ENCODE measurements at places on chromosomes 4 and X.

DNA sequence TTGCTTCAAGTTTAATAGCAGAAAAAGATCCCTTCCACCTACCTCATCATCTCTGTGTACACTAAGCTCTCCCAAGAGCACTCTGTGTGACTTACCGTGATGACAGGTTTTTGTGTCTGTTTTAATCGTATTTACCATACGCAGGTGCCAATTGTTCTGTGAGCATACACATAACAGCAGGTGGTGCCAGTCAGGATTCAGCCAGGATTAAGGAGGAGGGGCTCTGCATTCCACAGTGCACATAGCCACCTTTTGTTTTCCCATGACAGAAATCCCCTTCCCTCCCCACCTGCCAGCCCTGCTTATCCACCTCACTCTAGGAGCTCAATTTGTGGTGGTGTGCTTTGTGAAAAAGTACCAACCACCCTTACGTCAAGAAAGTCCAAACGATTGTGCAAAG is 14.8 kb downstream of the ANK2 start:
- peak; percentile 59 for DNase-seq

- DNase-seq, result no peak
Observed at GRCh38 chrX:39619182-39620009, 478.4 kb downstream of the BCOR start.

DNA sequence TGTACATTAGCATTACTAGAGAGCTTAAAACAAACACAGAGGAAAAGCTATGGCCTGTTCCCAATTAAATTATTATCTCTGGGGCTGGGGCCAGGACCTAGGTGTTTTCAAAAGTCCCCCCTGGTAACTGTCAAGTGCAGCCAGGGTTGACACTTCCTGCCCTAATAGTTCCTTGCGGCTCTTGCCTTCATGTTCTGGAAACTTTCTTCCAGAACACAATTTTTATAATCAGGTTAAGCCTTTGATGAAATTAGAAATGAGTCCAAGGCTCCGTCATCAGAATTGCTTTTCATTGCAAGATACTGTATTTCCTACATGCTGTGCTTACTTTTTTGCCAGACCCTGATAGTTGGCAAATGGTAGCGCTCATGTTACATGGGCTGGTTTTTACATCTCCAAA is 229.6 kb downstream of the UNC5C start:
- DNase-seq, result no peak

DNA sequence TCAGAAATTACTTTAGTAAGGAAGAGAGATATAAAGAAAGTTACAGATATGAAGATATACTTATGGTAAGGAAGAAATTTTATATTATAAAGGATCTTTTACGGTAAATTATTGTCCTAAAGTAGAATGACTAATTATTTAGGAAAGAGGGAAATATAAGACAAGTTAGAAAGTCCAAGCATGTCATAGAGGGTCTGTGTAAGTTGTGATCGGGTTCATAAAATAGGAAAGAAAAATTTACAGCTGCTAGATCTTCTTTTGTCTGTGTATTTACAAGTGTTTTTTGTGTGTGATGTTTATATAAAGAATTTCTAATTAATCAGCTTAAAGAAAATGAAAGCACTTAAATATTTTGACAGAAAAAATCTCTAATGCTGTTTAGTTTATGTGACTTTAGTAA is 1054.9 kb upstream of the DIAPH2 start:
- peak; percentile 1 for DNase-seq

DNA sequence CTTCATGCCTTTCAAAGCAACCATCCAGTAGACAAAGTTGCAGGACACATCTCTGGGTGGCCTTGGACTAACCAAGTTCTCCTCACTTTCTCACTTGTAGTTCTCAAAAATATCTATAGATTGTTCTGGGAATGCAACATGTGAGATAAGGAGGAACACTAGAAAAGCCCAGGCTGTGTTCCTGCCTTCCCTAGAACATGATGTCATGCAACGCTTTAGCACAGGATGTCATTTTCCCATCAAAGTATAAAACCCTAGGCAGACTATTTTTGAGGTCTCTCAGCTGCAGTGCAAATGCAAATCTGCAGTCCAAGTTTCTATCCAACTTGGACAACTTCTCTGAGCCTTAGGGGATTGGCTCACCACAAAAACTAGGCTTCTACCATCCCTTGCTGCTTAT is 78.8 kb upstream of the PCDH7 start:
- DNase-seq, result no peak

Data from eye (tissue), 1 donor.